ENCODE measurements at places on chromosomes 11 and 22.

GRCh38 chr11:40388097-40388818, 1071.2 kb downstream of the LRRC4C start:
- no peak for DNase-seq

DNA sequence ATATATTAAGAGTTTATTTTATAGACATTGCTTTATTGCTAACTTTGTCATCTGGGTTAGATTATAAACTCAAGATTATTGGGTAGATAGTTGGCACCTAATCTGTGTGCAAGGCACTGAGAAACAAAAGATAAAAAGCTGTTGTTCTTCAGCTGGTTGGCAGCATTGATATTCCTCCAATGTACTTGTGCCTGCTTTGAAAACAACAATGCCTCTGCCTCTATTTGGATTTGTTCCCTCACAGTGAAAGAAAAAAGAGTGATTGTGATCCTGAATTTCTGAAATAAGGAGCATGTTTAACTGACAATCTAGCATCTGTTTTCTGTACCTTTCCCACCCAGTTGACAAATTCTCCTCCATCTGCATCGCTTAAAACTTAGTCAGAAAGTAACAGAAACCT, 98.3 kb downstream of the TYR start:
- DNase-seq, result no peak

DNA sequence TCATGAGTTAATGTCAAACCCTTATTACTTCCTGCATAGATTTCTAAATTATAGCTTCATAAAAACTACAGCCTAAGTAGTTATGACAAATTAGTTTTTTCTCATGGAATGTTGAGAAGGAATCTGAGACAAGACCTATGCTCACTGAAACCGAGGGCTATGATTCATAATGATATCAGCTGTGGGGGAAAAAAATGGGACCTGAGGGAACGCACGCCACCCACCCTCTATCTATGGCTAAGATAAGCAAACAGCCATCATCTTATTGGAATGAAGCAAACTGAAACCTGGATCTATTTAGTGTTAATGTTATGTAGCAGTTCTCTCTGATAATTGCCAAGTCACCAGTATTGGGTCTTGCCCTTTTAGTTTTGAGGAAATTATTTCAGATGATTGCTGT, 906.9 kb upstream of the RAG2 start:
- no peak for DNase-seq

GRCh38 chr11:62613291-62613778, 278 bp downstream of the ROM1 start:
- DNase-seq, result no peak

- DNase-seq, result no peak
Measured at GRCh38 chr11:75014129-75014528, 25.4 kb downstream of the NEU3 start.

All from GM20000 (cell line).